HT1080 (cell line): ENCODE measurements at places on chromosomes 16 and 17. TPM values are rescaled to one million over a fixed set of nuclear protein-coding genes. Genes with fewer than 3 reads are reported as not detected.

- DNase-seq, result no peak
These were observed 302.3 kb downstream of the SLC39A11 start for GRCh38 chr17:72790190-72790589.

- DNase-seq, result no peak
These were observed 96.1 kb upstream of the ELAC2 start for GRCh38 chr17:13113821-13114525.

DNA sequence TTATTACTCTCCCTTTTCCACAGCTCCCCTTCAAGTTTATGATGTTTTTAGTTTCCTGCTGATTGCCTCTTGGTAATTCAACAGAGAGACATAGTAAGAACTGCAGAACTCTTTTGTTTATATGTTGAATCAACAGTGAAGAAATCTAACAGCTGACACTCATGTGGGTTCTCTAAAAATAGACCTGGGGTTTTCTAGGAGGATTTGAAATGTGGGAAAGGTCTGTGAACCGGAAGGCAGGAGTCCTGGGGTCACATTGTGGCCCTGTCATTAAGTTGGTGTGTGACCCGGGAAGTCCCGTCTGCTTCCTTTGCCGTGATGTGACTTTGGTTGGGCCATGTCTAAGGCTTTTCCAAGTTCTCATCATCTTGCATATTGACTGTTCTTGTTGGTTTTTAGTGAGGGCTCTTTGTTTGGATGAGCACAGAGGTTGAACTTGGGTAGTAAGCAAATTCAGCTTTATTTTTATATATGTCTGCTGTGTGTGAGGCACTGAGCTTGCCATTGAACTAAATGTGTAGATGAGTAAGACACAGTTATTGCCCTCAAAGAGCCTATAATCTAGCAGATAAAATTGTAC, 48.5 kb upstream of the HS3ST3A1 start:
- DNase-seq, result no peak

DNA sequence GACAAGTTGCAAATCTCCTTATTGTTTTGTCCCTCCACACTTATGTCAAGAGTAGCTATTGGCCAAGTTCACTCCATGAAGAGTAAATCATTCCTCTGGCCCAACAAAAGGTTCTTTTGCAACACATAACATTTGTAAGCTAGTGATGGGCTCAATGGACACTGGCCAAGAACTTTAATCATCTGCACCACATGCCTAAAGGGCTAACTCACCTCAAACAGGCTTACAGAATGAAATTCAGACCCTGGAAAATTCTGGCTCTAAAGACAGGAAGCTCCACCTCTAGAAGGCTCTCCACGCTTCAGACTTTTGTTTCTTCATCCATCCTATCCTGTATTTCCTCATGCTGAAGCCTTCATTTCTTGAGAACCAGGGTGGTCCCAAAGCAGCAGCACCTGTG, 10.9 kb upstream of the ANKFN1 start:
- peak; percentile 77 for DNase-seq

GRCh38 chr17:61251939-61252865, 147.4 kb upstream of the TBX2 start:
- peak; percentile 85 for DNase-seq

- no peak for DNase-seq
These were observed 9.1 kb downstream of the FOXJ1 start for GRCh38 chr17:76131692-76132573.

DNA sequence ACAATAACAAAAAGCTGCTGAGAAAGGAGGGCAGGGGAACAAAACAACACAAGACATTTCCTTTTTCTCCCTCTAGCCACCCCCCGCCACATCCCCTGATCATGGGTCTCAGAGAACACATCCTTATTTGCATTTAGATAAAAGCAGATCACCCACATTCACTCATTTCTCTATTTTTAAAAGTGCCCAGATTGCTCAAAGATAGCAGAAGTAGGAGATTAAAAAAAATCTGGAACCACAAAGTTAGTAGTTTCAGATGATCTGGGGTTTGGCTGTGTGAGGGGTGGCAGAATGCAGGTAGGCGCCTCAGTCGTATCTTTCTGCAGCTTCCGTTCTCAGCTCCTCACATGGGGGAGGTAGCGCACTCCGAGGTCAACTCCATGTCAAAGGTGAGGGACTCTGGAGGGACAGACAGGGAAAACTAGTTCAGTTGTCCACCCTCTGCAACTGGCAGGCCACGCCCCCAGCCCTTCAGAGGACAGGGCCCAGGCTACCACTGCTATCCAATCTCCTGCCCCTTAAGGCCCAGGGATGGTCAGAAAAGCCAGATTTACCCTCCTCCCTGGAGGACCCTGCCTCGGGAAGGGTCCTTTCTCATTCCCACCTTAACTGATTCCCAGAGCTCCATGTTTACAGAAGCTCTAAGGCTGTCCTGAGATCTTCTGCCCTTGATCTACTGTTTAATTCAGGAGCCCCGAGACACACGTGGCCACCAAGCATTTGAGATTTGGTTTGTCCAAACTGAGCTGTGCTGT, 27.3 kb downstream of the STAT5A start:
- DNase-seq, result no peak

DNA sequence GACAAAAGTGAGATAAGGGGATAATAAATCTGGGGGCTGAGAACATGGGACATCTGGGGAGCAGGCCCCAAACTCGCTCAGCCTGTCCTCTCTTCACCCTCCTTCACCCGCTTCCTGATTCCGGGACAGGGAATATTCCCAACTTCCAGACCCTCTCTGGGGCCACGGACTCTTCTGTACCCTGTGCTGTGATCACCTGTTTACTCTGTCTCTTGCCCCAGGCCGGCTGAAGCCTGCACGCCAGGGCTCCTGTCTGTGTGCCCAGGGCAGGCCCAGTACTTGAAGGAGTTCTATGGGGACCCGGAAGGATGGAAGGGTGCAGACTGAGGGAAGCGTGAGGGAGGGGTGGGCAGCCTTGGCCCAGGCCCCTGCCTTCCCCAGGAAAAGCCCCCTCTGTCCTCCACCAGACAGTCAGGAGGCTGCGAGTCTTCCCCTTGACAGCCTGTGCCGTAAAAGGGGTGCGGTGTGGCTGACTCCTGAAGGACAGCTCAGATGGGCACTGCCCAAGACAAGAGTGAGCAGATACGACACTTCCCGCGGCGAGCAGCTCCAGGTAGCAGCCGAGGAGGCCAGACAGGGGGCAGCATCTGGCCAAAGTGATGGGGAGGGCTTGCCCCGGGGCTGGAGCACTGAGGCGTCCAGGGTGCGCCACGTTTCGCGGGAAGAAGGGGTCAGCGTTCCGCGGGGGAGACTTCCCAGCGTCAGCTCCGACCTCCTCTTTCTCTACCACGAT, 1.0 kb upstream of the CCNF start:
- DNase-seq, result peak; percentile 28

Gene TRPV3
- total RNA-seq, result 0.02 and 0.07 TPM in 2 replicates

Gene PRSS27
- not detected in 2 replicates for total RNA-seq

Gene NOD2
- total RNA-seq, result not detected in 2 replicates

Gene TLCD2
- 0.37 and 0.64 TPM in 2 replicates for total RNA-seq
